ENCODE measurements at places on chromosomes 2 and 18.

DNA sequence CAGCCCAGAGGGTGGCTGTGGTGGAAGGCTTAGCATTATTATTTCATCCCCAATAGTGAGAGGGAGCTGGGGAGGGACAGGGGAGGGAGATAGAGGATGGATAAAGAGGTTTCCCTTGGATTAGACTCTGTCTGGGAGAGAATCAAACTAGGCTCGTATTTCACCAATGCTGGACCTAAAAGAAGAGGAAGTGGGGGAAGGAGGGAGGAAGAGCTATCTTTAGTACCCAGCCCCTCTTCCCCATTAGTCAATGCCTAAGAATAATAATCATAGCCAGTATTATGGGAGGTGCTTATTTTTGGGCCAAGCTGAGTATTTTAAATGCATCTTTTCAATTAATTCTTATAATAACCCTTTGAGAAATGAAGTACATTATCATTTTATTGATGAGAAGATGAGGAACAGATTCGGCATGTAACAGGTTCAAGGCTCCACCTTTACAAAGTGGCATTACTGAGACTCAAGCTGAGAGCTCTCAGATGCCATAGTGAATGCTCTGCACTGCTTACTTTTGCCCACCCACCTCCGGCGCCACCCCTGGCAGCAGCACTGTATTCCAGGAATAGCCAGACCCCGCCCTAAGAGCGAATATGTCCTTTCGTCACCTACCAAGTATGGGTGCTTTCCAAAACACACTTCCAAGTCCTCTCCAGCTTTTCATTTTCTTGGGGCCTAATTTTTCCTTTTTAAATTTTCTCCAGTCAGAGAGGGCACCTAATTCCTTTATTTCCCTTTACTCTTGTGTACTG is 21.0 kb downstream of the PAX8 start:
- no peak for DNase-seq

DNA sequence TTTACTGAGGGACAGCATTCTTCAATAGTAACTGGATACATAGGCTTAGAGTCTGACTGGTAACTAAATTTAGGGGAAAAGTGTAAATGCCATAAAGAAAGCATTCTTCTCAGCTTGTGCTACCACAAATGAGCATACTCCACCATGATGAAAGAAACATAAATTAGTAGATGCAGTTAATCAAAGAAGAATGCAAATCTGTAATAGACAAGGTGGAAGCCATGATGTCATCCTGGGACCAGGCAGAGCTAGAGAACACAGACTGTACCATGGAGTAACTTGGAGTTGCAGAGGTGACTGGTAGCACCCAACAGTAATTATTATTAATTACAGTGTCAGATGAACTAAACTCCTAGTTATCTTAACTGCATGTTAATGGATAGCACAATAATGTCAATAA is 51.7 kb downstream of the RBKS start:
- DNase-seq = no peak

DNA sequence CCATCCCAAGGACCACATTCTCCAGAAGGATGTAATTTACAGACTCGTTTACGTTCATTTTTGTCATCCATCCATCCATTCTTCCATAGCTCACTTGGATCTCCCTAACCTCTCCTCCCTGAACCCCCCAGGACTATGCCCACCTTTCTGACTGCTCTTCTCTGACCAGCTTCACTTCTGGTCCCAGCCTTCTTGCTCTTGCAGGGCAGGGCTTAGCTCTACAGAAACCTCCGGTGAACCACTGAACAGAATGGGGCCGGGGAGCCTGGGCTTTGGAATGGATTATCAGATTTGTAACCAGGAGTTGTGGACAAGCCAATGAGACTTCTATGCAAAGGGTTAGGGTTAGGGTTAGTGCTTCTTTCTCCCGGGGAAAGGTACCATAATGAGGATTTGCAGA is 95.0 kb downstream of the TGFA start:
- no peak for DNase-seq

DNA sequence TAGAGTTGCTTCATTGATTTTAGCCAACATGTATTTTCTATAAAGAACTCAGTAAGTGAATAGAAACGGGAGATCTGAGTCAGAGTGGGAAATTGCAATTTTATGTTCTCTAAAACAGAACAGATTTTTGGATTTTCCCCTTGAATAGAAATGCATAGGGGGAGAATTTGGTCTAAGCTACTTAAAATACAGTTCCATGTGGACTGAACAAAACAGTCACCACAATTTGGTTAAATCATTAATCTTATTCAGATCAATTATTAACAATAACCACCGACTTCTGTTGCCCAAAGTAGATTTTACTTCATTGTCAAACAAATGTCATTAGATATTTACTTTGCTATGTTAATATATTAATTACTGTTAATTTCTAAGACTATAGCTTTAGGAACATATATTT is 107.7 kb downstream of the SCG2 start:
- no peak for DNase-seq

GRCh38 chr2:47767880-47768609 is 14.9 kb upstream of the MSH6 start:
- DNase-seq = peak; percentile 56

- no peak for DNase-seq
Observed at GRCh38 chr2:130871843-130872740, 35.4 kb downstream of the ARHGEF4 start.

- DNase-seq = no peak
Observed at GRCh38 chr2:206442474-206442832, 879 bp upstream of the ADAM23 start.

GRCh38 chr2:28666496-28667184 is 85.0 kb upstream of the PPP1CB start:
- no peak for DNase-seq

DNA sequence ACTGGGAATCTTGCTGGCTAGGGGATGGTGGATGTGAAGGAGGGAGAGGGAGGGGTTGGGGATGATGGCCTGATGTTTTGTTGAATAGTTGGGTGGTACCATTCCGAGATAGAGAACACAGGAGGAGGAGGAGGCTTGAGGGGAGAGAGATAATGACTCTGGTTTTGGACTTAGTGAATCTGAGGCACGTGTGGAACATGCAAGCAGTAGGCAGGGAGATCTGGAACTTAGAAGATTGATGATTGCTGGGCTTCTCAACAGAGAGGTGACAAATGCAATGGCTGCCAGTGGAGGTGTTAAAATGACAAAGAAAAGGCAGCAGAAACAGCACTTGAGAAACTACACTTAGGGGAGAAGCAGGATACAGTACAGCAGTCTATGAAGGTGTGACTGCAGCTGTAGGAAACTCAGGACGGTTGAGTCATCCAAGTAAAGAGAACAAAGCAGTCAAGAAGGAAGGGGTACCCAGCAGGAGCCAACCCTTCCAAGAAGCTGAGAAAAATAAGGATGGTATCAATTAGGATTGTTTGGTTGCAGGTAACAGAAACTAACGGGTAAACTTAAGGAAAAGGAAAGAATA is 221.4 kb upstream of the FBXO11 start:
- DNase-seq = peak; percentile 15

- DNase-seq = no peak
Observed at GRCh38 chr2:177665948-177666347, 273.4 kb downstream of the AGPS start.

DNA sequence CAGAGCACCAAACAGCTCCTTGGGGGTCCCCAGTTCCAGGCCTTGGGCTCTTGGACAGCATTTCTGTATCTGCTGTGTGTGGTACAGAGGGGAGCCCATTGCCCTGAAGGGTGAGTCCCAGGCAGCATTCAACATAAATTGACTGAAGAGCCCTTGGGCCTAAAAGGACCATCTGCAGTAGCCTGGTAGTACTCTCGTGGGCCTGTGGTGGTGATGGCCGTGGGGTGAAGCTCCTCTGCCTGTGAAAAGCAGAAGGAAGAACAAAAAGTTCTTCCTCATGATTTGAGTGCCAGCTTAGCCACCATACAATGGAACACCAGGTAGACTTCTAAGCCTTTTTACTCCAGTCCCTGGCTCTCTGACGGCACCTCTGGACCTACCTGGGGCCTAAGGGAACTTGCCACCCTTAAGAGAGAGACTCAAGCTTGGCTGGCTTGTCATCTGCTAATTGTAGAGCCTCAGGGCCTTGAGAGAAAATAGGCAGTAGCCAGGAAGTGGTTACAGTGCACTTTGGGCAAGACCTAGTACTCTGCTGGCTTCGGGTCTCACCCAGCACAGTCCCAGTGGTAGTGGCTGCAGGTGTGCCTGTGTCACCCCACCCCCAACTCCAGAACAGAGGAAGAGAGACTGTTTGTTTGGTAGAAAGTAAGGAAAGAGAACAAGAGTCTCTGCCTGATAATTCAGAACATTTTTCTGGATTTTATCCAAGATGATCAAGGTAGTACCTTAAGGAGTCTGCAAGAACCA is 84.6 kb upstream of the CERS6 start:
- no peak for DNase-seq

Measured in ELR (cell line).